ENCODE measurements at places on chromosomes 12 and 14.

DNA sequence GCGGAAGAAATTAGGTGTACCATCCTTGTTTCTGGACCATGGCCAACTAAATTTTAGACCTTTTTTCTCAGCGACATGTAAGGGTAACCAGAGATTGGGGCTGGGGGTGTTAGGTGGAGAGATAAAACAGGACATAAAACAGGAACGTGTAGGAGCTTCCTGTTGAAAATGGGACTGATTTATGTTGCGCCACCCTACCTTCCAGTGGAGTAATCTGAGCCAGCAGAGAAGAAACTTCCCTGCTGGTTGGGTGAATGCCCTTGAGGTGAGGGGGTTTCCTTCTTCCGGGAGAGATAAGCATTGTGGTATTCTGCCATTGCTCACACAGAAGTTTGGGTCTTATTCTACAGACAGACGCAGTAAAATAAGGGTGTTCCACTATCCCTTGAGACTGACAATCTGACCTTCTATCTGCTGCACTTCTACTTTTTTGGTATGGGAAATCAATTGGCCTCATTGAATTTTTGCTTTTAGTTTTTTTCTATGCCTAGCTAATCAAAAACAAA, 417.6 kb downstream of the PCNX1 start:
- no peak for DNase-seq

GRCh38 chr12:48819986-48820725, 1.9 kb downstream of the CACNB3 start:
- DNase-seq, result no peak

GRCh38 chr14:96808619-96809406, 11.6 kb downstream of the VRK1 start:
- no peak for DNase-seq

DNA sequence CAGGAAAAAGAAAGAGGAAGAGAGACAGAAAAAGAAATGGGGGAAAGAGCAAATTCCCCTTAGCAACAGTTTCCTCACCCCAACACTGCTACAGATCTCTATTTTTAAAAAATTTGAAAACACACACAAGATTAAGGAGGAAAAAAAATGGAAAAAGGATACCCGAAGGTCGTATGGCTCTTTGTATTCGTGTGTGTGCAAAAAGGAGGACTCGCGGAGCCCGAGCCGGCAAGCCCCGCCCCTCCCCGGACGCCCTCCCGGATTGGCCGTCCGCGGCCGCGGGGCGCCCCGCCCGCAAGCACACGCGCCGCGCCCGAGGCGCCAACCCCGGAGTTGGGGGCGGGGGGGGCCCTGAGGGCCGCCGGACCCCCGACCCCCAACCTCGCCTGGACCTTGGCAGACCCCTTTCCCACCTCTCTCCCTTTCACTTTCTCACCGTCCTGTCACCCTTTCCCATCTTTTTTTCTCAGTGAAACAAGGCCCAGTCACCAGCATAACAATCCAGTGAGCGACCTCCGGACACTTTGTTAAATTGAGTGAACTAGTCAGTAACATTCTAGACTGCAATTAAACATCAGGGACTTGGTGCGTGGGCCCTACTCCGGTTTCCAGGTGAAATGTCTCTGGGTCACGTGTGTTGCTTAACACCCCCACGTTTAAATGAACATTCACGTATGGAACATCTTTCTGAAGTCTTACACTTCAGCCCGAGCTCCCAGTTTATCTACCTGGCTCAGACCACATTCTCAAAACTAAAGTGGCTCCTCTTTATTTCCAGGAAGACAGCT, at the start of gene C14orf93:
Gene C14orf93, minus strand, starts transcription at position 205 of the 788 bp plus-strand sequence. CDS start 11,120 bp downstream, outside the sequence.
- peak; percentile 74 for DNase-seq

- no peak for DNase-seq
Measured at GRCh38 chr14:68820999-68821683, 28.3 kb upstream of the ZFP36L1 start.

DNA sequence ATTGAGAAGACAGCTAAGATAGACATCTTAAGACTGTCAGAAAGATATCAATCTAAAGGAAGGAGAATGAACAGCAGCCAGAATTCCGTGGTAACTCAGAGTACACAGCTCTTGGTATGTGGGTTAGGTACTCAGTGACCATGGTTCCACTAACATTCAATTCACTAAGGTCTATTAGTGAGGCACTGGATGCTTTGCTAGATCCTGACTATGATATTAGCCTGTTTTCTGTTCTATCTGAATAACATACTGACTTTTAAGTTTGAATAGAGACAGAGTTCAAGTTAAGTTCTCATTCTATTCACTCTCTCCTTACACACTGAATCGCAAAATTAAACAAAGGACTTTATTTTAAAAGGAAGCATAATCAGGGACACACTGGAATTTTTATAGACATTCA, 106.4 kb downstream of the PRKD1 start:
- DNase-seq, result no peak

DNA sequence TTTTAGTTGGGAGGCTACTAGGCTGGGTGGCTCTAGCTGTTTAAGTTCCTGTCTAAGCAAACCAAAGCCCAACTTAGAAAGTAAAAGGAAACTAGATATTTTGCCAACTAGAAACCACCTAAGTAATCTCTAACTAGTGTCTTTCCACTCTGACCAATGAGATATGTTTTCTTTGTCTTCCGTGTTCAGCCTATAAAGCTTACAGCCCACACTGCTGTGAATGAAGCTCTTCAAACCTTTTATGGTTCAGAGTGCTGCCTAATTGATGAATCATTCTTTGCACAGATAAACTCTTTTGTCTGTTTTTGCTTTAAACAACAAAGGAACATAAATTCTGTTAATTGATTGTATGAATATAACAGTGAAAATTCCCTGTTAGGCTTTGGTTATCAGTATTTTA, 66.1 kb downstream of the FUT8 start:
- DNase-seq, result peak; percentile 59

- DNase-seq, result no peak
Measured at GRCh38 chr12:5901416-5901815, 43.6 kb downstream of the ANO2 start.

GRCh38 chr12:47557386-47557785, 148.4 kb downstream of the RPAP3 start:
- no peak for DNase-seq

- DNase-seq, result no peak
Measured at GRCh38 chr14:69972755-69973154, 93.5 kb downstream of the SMOC1 start.

DNA sequence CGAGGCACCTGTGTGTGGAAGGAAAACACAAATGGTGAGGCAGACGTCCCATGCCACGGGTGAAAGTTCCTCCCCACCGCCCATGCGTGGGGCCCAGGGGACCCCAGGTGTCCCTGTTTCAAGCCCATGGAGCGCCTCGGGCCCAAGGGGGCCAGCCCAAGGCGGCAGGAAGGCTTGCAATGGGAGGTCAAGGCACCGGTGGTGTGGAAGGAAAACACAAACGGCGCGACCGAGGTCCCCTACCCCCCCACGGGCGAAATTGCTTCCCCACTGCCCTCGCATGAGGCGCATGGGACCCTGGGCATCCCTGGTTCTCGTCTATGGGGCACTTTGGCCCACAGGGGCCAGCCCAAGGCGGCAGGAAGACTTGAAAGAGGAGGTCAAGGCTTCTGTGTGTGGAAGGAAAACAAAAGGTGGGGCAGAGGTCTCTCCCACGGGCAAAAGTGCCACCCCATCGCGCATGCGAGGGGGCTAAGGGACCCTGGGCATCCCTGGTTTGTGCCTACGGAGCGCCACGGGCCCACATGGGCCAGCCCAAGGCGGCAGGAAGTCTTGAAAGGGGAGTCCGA, 379.4 kb downstream of the ALG10 start:
- DNase-seq, result no peak

GRCh38 chr12:41188058-41188840, at the start of gene PDZRN4:
TSS of gene PDZRN4 (plus strand) at chr12:41188320.
- DNase-seq, result no peak

DNA sequence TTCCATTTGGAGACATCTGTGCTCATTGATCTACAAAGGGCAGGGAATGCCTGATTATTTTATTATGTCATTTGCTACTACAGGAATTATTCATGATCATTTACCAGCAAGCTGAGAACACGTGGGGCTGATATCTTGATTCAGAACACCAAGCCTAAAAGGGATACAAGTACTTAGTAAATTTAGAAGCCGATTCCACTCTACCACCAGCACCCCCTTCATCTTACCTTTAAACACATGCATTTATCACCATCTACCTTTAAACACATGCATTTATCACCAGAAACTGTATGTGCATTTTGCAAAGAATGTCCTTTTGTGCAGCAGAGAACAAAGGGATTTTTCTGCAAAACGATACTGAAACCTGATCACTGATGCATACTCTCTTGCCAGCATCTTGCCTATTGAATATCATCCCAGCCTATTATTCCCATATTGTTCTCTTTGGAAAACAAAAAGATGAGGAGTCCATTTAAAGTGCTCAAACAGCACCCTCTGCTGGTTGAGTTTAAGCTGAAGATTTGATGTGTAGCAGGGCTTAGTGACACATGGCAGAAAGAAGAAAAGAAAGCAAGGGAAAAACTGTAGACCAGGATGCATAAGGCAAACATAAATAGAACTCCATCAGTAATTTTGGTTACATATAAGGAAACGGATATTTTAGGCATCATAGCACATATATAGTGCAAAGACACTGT, 132.6 kb upstream of the PLEKHG7 start:
- peak; percentile 81 for DNase-seq

- DNase-seq, result no peak
Measured at GRCh38 chr12:29427964-29428363, 47.0 kb upstream of the ERGIC2 start.

DNA sequence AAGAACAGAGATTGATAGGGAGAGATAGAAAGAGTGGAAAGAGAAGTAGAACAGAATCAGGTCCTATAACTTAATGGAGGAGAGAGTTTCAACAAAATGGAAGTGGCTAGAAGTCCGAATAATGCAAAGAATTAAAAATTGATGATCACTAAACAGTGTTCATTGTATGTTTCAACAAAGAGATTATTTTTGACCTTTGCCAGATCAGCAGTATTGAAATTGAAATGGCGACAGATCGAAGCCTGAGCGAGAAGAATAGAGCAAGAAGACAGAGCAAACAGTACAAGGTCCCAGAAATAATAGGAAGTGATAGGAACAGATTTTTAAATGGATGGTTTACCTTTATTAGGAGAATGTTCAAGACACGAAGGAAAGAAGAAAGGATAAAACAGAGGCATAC, 1012.8 kb upstream of the FBXO33 start:
- no peak for DNase-seq

DNA sequence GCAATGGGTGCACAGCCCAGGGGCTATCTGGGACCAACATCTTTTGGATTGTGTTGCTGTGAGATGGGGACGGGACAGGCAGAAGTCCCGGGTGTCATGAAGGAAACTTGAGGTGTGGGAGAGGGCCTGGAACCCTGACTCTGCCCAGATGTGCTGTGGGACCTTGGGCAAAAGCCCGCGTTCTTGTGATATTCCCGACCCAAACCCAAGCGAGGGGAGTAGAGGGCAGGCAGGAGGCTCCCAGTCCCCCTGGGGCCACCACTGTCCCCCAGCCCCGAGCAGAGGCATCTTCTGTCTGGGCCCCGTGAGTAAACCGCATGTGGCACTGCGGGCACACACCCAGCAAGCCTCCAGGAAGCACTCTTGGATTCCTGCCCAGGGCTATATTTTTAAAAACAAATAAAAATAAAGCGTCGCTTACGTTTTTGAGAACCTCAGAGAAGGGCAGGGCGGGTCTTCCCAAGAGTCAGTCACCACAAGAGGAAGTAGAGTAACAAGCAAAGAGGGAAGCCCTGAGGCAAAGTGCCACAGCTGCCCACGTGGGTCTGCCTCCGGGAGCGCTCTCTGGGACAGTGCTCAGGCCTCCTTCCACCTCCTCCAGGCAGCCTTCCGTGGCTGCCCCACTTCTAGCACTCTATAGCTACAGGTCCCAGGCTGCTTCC, 39.5 kb downstream of the BEGAIN start:
- peak; percentile 26 for DNase-seq

DNA sequence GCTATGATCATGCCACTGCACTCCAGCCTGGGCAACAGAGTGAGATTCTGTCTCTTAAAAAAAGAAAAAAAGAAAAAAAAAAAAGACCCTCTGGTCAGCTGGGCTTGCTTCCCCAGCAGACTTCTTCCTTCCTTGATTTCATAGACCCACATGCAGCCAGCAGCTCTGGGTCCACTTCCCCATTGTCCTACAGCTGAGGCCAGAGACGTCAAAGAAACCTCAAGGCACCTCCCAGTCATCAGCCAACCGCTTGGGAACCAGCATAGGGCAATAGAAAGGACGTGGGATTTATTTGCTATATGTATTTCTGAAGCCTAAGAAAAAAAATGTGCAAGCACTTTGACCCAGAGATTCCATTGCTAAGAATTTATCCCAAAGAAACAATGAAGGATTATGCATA, 35.4 kb upstream of the SPPL3 start:
- DNase-seq, result no peak

GRCh38 chr12:109932878-109933503, 32.9 kb downstream of the TCHP start:
- DNase-seq, result no peak

- DNase-seq, result peak; percentile 51
Measured at GRCh38 chr14:59032826-59033225, 155.6 kb upstream of the DAAM1 start.

DNA sequence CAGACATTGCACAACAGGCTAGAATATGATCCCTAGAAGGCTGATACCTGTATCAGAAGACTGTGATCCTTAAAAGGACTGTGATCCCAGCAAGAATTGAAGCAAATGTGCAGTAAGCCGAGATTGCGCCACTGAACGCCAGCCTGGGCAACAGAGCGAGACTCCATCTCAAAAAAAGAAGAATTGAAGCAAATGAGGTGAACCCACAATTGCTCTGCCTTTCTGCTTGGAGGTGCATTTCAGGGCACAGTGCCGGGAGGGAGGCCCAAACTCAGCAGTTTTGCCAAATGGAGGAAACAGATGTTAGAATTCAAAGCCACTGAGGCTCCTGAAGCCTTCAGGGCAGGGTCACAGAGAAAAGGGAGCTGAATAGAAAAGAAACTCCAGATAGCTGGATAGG, 61.1 kb upstream of the COCH start:
- DNase-seq, result no peak

Measured in fibroblast of skin of right biceps (primary cell).